ENCODE measurements at places on chromosomes 1 and 21.

DNA sequence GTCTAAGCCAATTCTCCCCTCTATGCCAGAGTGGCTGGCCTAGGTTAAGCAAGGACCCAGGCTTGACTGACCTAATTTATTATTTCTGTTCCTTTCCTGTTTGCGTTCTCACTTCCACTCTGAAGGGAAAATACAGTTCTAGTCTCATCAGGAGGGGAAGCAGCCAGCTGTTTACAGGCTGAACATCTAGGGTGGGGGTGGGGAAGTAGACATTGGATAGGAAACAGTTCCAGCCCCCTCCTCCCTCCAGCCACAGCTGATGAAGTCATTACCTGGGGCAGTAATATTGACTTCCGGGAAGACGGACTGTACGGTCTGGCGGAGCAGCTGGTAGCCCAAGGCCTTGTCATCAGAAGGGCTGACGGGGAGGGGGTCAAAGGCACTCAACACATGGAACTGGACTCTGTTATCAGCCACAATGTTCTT is 17.6 kb downstream of the PM20D1 start:
- peak; percentile 36 for DNase-seq

DNA sequence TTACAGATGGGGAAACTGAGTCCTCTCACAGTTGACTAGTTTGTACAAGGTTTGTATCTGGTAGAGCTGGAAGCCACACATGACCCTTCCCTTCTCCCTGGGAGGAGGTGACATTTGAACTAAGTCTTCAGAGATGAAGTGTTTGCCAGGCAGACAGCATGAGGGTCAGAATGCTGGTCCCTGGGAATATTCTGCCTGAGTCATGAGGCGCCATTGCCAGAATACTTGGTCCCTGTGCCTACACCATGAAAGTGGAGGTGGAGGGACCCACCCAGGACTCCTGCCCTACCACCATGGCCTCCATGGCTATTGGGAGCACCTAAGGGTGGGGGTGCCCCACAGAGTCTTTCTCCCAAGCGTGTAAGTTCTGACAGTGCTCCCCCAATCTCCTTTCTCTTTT is 7.0 kb downstream of the RPS6KA1 start:
- DNase-seq: no peak

GRCh38 chr1:156746406-156746727 is 5.1 kb downstream of the HDGF start:
- DNase-seq: no peak

GRCh38 chr1:37901893-37902225 is 42.5 kb upstream of the MTF1 start:
- DNase-seq: no peak

DNA sequence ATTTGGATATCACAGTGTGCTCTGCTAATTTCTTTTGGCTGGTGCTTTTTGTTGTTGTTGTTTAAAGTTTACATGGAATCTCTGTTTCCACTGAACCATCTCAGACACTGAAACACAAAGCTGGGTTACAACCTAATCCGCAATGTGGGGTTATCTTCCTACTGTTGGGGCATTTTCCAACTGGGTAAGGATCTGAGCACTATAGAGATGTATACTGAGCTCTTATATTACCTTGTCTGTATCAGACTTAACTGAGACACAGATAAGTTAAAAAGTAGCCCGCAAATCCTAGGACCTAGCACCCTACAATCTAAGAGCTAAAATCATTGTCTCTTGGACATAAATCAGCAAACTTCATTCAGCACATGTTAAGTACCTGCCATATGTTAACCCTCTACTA is 169.2 kb downstream of the LTN1 start:
- no peak for DNase-seq

DNA sequence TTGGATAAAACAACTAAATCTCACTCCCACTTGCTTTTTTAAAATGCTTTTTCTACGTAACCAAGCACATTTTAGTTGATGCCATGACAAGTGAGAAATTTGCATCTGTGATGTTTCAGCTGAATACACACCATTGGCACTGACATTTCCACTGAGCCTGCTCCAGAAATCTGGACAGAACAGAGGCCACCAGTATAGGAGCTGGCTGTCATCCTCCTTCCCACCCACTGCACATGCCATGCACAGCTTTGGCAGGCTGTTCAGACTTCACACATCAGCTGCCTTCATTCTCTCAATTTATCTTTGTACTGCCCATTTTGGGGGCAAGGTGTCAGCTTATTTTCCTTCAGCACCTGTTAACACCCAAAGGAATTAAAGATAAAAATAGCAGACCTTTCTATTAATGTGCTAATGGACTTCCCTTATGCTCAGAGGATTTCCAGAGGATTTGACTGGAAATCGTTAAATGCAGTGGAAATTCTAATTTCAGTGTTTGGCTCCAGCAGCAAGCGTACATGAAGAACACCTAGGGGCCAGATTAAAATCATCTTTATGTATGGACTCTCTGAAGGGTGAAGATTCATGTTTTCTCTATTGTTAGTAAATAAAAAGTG is 12.9 kb upstream of the PODN start:
- peak; percentile 63 for DNase-seq

DNA sequence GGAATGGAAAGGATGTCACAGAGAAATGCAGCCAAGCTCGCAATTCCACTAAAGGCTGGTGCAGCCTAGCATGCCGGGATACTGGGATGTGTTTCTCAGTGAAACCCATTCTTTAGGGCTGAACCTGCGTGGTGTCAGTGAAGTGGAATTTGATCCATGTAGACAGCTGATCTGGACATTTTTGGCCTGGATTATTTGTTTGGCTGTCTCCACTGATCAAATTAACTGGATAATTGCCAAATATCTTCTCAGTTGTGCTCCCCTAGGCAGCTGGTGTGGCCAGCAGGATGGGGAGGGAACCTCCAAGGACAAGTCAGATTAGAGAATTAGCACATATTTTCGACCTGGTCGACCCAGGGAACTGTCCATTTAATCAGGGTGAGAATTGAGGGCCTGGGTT is 318.4 kb downstream of the RPS6KC1 start:
- no peak for DNase-seq

DNA sequence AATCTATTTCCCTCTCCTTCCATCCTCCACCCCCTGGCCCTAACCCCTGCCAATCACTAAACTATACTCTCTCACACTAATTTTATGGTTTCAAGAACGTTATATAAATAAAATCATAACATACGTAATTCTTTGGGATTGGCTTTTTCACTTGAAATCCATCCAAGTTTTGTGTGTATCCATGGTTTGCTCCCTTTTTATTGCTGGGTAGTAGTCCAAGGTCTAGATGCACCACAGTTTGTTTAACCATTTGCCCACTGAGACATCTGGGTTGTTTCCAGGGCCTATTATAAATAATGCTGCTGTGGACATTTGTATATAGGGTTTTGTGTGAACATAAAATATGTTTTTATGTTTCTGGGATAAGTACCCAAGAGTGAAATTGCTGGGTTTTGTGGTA is 61.4 kb downstream of the TEX35 start:
- no peak for DNase-seq

DNA sequence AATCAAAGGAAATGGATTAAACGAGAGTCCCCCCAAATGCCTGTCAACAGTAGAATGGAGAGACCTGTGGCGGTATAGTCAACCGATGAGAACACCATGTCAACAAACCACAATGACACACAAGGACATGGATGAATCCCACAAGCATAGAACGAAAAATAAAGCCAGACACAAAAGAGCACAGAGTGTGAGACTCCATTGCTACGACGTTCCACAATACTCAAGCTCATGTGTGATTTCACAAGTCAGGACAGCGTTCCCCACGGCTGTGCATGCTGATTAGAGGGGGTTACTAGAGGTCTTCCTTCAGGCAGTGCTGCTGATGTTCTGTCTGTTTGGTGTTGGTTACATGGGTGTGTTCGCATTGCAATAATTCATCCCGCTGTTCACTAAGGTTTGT is 5.8 kb upstream of the PLA2G2D start:
- no peak for DNase-seq

DNA sequence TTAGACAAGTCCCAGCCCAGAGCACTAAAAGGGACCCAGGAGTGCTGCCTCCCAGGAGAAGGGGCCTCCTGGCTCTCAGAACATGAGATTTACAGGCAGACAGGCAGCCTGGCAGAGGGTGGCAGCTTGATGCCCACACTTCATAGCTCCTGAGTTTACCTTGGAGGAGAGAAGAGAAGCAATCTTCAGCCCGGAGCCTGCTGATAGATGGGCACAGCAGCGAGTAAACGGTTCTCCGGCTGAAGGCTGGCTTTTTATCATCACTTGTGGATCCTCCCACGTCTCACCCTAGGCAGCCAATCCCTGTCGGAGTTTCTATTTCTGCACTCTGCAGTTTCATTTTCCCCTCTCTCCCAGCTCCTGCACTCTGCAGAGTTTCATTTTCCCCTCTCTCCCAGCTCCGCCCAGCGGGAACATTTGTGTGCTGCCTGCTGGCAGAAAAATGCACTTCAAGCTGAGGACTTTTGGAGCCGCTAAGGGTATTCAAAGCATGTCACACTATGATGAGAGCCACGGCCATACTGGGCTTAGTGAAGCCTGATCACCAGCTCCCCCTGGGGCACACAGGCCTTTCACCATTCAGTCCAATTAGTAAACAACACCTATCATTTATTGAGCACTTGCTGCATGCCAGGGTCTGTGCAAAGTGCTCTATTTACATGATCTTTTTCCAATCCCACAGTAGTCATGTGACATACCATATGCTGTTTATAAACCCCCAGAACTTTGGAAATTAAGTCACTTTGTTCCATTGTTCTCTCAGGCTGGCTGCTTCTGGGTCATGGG is at the start of gene IFI6:
IFI6 (minus strand) TSS at position 229 of the 786 bp plus-strand sequence. CDS start 2,878 bp downstream, outside the sequence.
- DNase-seq: peak; percentile 96

DNA sequence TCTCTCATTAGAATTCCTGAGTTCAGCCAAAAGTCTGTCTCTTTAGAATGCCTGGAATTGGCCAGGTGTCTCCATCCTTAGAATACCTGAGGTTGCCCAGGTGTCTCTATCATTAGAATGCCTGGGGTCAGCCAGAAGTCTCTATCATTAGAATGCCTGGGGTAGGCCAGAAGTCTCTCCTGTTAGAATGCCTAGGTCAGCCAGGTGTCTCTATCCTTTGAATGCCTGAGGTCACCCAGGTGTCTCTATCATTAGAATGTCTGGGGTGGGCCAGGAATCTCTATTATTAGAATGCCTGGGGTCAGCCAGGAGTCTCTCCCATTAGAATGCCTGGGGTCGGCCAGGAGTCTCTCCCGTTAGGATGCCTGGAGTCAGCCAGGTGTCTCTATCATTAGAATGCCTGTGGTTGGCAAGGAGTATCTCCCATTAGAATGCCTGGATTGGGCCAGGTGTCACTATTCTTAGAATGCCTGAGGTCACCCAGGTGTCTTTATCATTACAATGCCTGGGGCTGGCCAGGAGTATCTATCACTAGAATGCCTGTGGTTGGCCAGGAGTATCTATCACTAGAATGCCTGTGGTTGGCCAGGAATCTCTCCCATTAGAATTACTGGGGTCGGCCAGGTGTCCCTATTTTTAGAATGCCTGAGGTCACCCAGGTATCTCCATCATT is 43.0 kb downstream of the RNF187 start:
- no peak for DNase-seq

DNA sequence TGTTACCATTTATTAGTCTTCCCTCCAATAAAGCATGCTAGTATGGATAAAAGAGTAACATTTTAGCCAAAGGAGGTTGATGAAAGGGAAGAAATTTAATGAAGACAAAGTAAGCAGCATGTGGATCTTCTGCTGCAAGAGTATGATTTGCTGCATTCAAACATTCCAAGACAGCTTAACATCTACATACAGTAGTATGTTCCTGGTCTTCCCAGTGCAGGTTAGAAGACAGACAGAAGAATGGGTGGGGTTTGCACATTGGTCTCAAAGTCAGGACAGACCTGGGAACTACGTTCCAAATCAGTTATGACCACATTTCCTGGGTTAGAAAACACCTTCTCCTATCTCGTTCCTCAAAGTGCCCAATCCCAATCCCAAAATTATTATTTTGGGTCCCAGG is 43.3 kb downstream of the PUM1 start:
- DNase-seq: no peak

DNA sequence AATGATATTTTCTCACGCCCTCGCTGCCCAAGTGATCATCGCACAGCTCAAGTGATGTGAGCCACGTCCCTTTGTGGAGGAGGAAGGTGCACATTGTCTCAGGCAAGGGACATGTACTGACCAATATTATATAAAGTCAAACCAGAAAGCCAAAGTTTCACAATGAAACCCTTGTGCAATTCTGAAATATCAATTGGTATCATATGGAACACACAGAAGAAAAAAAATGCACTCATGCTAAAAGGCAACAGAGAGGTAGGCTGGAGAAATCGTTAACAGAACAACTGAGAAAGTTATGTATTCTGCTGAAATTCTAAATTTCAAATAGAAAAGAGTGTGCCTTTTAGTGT is 1.9 kb downstream of the JAM2 start:
- no peak for DNase-seq

GRCh38 chr1:99540744-99541143 is 105.2 kb upstream of the PALMD start:
- DNase-seq: no peak

GRCh38 chr1:203017692-203018091 is 8.6 kb upstream of the PPFIA4 start:
- no peak for DNase-seq

GRCh38 chr1:183004141-183004540 is 19.1 kb upstream of the LAMC1 start:
- no peak for DNase-seq

- DNase-seq: no peak
Observed at GRCh38 chr21:15061279-15061678, 3.5 kb downstream of the NRIP1 start.

DNA sequence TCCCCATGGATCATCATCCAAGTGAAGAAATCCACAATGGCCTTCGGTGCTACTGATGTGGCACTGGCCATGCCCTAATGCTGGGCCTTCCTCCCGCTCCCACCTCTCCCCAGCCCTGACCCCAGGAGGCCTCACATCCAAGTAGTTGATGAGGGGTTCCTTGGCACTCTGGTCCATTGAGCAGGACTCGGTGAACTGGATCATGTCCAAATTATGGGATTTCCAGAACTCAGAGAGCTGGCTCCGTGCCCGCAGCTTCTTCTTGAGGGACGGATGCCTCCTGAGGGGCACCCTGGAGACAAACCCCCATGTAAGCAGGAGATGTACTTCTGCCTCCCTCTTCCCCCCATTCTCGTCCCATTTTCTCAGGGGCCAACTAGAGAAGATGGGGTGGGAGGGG is 929 bp downstream of the CTSE start:
- DNase-seq: no peak

GRCh38 chr1:180581635-180582039 is 22.9 kb downstream of the OVAAL start:
- DNase-seq: no peak

DNA sequence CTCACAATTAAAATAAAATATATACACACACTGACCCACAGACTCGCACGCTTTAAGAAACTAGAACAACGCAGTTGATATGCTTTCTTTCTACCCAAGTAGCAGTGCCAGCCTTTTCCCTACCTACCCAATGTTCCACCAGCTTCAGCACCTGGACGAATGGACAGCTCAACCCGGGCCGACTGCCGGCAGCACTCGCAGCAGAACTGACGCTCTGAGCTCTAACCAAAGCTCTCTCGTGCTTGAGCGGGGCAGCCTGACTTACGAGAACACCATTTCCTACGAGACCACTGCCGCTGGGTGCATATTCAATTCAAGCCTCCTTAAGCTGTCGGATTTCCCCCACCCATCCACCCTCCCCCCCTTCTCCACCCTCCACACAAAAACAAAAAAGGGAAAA is 127.4 kb upstream of the DPYD start:
- peak; percentile 85 for DNase-seq

All from Ammon's horn (tissue), 1 donor.